ENCODE measurements at places on chromosomes 7 and 10. TPM values are rescaled to one million over a fixed set of nuclear protein-coding genes. Genes with fewer than 3 reads are reported as not detected.

GRCh38 chr10:19480353-19480752 lies 335.9 kb upstream of the PLXDC2 start:
- peak; percentile 42 for DNase-seq

- DNase-seq, result no peak
Observed at GRCh38 chr7:148804343-148805235, 79.5 kb downstream of the EZH2 start.

The SSC4D gene
- polyA plus RNA-seq, result 1.9 TPM

The WDR37 gene
- polyA plus RNA-seq, result 6.6 TPM

DNA sequence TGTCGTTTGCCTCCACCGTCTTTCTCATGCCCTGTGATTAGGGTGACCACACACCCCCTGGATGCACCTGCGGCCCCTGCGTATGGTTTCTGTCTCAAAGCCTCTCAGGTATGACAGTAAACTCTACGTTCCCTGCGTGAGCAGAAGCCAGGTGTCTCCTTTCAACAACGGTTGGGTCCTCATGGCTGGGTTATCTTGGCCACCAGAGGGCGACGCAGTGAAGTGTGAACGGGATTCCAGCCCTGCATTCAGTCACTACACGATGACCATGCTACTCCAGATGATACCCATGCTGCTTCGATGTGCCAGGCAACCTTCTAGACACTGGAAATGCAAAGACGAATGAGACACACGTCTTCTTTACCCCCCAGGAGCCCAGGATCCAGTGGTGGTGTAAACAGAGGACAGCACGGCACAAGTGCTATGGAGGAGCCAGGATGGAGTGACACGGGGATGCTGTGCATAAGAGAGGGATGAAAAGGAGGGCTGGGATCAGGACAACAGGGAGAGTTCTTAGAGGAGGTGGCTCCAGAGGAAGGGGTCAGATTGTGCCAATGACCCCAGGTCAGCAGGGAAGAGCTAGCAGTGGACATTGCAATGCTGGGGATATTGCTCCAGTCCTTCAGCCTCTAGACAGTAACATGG lies 228.1 kb upstream of the PFKP start:
- no peak for DNase-seq

The NUDT13 gene
- polyA plus RNA-seq, result 4.2 TPM

DNA sequence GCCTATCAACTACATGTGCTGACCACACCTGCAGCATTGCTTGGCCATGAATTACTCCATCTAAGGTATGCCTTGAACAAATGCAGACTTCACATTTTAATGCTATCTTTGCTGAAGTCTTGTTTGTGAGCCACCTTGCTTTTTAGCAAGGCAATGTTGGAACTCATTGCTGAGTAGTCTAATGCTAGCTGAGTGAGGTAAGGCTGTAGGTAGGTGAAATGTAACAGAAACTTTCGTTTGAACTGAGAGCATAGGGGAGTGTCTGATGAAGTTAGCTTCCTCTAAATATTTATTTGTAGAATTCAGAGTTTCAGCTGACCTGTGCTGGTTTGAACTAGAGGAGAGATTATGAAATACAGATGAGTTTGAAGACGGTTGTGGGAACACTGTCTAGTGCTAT lies 238.5 kb downstream of the SEMA3A start:
- DNase-seq, result no peak

DNA sequence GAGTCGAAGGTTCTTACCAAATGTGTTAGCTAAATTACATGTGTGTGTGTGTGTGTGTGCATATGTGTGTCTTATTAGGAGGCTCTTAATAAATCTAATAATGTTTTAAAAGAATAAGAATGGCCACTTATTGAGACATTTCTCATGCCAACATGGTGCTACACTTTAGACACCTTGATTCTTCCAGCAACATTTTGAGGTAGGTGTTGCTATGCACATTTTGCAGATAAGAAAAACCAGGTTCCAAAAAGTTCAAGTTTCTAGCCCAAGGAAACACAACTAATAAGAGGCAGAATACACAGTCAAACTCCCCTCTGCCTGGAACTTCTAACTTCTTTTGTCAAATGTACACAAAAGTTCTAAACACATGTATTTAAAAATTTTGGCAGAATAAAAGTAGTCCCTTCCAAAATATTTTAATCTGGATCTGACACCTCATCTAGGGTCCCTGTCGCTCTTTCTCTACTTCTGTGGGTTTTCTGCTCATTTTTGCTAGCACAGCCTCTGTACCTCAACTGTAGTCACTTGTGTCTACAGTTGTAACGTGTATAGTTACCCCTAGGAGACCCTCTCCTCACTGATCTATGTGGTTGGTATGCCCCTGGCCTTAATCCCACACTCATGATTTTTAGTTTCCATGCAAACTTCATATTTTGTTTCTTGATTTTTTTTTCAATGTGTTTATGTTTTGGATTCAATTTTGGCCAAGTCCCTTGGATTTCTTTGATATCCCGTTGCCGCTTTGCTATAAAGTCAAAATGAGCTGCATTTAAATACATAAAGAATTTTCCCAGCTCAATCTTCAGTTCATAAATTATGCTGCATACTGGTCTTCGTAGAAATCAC lies 4.3 kb downstream of the ANKRD1 start:
- DNase-seq, result peak; percentile 85

- DNase-seq, result peak; percentile 86
Observed at GRCh38 chr10:75497997-75498883, 66.8 kb downstream of the LRMDA start.

DNA sequence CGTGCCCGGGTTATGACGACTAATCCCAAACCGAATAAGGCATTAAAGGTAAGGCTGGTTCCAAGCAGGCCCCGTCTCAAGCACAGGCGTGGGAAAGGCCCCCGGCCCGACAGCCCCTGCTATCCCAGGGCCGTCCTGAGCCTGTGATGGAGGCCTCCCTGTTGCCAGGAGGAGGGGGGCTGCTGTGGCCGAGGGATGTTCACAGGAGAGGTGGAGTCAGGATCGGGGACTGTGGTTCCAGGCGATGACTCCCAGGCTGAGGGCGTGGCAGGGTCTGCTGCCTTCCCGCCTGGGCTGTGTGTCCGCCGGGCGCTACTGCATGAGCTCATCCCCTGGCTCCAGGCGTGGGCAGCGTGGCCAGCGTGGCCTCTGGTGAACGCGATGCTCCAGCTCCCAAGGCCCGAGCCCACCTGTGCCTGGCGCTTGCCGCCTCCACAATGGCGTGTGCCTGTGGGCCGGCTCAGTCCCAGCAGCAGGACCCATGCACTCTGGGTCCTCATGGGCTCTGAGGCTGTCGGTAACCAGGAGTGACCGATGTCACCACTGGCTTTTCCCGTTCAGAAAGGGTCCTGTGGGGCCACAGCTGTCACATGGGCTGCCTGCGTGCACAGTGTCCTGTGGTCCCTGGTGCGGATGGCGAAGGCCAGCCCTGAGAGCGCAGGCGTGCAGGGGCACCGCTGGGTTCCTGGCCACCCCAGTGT lies 8.8 kb downstream of the MAFK start:
- DNase-seq, result no peak

GRCh38 chr7:45402480-45403218 lies 171.5 kb upstream of the ADCY1 start:
- DNase-seq, result no peak

The TAS2R41 gene
- not detected for polyA plus RNA-seq

GRCh38 chr10:126245501-126245900 lies 142.8 kb downstream of the ADAM12 start:
- DNase-seq, result no peak

DNA sequence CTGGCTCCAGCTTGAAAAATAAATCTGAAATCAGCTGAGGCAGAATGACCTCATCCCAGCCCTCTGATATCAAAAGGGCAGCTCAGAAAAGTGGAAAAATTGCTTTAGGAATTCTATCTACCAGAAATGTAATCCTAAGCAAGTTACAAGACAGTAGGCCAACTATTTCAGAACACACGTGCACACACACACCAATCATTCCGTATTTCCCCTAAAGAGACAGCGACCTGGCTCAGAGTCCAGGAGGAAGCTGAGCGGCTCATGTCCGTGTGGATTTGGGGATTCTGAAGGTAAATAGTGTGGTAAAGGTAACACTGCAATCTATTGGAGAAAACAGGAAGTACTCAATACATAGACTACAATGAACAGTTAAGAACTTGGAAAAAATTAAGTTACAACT lies 288.2 kb downstream of the CALN1 start:
- DNase-seq, result no peak

DNA sequence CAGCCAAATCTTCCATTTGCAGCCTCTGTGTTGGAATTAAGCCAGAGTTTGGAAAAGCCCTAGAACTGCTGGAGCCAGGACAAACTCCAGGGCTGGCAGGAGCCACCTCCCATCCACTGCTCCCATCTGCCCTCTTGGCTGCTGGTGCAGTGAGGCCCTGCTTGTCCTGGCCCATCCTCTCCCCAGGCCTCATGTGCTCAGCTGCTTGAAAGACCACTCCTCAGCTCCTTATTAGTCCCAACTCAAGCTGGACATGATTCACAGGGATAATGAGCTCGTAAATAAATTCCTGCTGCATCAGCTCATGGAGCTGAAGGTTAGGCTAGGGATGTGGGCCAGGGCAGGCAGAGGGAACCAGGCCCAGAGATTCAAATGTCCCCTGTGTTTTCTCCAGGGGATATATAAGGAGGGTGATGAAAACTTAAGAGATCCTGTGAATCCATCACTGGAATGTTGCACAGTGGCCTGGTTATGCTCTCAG lies 282.8 kb downstream of the RPS24 start:
- peak; percentile 47 for DNase-seq

The LIPJ gene
- polyA plus RNA-seq, result 0.02 TPM

GRCh38 chr7:119175911-119176627 lies 951.6 kb downstream of the ANKRD7 start:
- peak; percentile 81 for DNase-seq

GRCh38 chr10:125396676-125397075 lies 236.3 kb upstream of the CTBP2 start:
- no peak for DNase-seq

- no peak for DNase-seq
Observed at GRCh38 chr10:61040399-61041016, 96.5 kb upstream of the RHOBTB1 start.

DNA sequence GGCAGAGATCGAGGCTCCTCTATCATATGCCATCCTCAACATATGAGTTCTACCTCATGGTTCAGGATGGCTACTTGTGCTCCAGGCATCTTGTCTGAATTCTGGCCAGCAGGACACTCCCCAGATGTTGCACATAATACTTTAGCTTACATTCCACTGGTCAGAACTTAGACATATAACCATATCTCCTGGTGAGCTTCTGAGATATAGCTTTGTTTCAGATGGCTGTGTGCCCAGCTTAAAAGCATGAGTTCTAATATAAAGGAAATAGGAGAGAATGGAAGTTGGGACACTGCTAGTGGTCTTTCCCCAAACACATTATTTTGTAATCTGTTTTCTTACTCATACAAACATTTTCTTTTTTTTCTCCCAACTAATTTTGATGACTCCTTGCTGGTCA lies 50.8 kb upstream of the IFRD1 start:
- no peak for DNase-seq

The AP3M1 gene
- polyA plus RNA-seq, result 9.0 TPM

Data from lung (tissue), 17 donors.